Stimulated activated CD4-positive, alpha-beta T cell treated with anti-CD3 and anti-CD28 coated beads, Interleukin-1b, Interleukin-23, amount 100 ng/mL, for 1 hour (primary cell): ENCODE measurements at places on chromosomes 6 and 20.

GRCh38 chr6:89406141-89406540 lies 5.9 kb downstream of the RRAGD start:
- DNase-seq = no peak

- DNase-seq = no peak
These were observed 109.9 kb upstream of the FOXC1 start for GRCh38 chr6:1499777-1500176.

DNA sequence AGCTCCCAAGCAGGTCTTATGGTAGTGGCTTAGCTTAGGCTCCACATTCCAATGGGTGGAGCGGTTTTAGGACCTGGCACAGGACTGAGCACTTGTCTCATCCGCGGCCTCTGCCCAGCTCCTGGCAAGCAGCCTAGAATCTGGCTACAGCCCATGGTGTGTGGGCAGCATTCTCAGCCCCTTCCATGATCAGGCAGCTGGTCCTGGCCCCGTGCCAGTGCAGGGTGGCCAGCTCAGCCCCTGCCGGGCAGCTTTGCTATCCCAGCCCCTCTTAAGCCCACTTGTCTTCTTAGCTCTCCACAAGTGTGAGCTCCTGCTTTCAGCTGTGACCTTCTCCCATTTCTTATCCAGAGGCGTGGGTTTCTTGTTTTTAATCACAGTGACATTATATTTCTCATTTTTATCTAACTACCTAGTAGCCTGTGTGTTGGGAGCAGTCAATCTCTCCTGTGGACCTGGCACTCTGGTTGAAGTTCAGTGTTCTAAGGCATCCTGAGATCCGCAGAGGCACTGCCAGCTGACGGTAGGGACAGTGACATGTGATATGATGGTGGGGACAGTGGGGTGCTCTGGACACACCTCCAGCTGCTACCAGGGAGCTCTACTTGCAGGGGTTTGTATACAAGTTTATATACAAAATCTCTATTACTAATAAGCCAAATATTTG lies 119.9 kb upstream of the PRND start:
- DNase-seq = no peak

GRCh38 chr6:63458480-63459115 lies 113.7 kb upstream of the LOC128125822 start:
- no peak for DNase-seq

GRCh38 chr6:45688180-45688579 lies 310.4 kb upstream of the SUPT3H start:
- no peak for DNase-seq

DNA sequence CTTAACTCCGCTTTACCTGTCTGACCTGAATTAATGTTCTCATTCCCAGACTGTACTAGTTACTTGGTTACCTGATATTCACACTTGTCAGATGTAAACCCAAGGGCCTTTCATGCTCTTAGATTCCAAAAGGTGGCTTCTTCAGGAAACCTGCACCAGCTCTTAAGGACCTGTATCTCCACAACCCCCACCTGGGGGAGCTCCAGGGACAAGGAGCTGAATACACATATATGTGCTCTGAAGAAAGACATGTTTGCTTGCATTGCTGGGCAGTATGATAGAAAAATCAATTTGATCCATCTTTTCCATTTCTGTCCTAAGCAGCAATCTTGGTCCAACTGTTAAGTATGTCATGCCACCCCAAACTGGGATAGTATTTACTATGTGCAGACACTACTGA lies 64.8 kb upstream of the POU3F2 start:
- no peak for DNase-seq

GRCh38 chr20:32761417-32761830 lies 761 bp upstream of the DNMT3B start:
- DNase-seq = no peak

DNA sequence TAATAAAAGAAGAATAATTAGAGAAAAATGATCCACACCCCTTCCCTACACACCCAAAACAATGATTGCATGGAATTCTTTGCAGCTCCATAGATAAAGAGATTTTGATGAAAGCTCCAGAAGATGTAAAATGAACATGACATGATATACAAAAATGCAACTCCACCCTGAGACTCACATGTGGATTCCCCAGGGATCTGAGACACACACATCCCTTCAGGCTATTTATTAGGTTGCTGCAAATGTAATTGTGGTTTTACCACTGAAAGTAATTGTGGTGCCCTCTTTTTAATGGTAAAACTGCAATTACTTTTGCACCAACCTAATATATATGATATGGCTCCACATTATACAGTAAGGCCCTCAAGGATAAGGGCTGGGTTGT lies 40.4 kb upstream of the TBC1D7 start:
- DNase-seq = no peak

- DNase-seq = no peak
These were observed 52.4 kb downstream of the FNDC1 start for GRCh38 chr6:159221486-159222170.

DNA sequence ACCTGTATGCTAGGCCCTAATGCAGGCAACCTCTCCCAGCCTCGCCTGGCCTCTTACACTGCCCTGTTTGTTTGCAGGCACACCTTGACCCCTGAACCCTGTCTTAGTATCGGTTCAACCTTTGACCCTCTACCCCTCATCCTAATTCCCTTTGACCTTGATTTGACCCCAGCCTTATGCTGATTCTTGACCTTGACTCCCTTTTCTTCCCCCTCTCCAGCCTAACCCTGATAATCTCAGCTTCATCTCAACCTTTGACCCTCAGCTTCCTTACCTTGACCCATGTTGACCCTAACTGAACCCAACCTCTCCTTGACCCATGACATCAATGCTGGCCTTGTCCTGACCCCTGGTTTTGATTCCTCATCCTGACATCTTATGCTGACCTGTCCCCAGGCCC lies 33.8 kb downstream of the UQCC2 start:
- DNase-seq = no peak

- DNase-seq = no peak
These were observed 42.5 kb upstream of the ARMC2 start for GRCh38 chr6:108805611-108806167.

GRCh38 chr6:43768506-43768860 lies 1.5 kb upstream of the VEGFA start:
- no peak for DNase-seq

DNA sequence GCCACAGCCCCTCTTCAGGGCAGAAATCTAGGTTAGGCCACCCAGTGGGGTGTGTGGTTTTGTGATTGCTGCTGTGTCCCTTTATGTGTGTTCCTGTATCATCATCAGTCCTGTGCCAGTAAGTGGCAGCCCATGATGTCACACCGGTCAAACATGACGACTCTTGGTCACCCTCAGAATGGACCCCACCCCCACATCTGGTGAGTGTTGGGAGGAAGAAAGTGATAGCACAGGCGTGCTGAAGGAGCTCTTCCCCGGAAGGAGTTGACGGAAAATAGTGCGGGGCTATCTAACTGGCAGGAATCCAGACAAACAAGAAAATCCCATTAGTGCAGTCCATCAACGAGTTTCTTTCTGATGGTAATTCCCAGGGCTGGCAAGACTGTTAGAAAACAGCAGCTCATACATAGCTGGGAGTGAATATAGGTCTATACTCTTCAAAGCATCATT lies 33.4 kb upstream of the IL17A start:
- DNase-seq = no peak

GRCh38 chr6:43052842-43053544 lies 658 bp downstream of the CUL7 start:
- DNase-seq = no peak

DNA sequence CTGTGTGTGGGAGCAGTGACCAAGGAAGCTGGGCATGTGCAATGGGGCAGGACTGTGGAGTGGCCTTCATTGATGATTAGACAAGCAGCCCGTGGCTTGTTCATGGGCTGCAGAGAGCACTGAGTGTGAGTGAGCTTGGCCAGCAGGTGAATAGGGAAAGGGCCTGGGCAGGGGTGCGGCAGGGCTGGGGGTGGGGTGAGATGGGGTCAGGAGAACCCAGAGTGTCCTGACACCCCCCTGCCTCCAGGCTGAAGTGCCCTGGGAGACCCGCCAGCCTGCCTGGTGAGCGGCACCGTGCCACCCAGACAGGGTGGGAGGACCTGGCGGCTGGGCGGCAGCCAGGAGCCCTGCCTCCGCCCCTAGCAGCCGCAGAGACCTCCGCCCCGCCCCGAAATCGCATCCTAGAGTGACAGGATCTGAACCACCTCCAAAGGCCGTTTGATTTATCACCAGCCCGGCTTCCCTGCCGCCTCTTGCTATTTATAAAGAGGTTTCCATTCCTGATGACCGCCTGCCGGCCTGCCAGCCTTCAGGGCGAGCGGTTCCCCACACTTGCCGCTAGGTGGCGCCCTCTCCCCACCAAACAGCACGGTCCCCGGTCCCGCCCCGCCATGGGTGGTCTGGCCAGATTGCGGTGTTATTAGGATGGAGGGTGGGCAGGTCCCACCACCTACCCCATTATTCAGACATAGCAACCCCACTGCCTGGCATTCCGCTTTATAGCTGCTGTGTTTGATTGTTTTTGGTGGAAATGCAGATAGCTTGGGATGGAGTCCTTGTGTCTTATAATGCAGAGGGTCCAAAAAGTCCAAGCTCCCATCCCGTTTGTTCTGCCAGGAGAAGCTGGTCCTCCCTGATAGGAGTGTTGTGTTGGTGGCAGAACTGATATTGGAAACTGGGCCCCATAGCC lies 3.5 kb downstream of the MYLK2 start:
- peak; percentile 38 for DNase-seq

- DNase-seq = no peak
These were observed 1130.1 kb downstream of the HACE1 start for GRCh38 chr6:103729658-103730057.

GRCh38 chr6:33132081-33132524 lies 56.3 kb downstream of the HLA-DPB1 start:
- DNase-seq = no peak

DNA sequence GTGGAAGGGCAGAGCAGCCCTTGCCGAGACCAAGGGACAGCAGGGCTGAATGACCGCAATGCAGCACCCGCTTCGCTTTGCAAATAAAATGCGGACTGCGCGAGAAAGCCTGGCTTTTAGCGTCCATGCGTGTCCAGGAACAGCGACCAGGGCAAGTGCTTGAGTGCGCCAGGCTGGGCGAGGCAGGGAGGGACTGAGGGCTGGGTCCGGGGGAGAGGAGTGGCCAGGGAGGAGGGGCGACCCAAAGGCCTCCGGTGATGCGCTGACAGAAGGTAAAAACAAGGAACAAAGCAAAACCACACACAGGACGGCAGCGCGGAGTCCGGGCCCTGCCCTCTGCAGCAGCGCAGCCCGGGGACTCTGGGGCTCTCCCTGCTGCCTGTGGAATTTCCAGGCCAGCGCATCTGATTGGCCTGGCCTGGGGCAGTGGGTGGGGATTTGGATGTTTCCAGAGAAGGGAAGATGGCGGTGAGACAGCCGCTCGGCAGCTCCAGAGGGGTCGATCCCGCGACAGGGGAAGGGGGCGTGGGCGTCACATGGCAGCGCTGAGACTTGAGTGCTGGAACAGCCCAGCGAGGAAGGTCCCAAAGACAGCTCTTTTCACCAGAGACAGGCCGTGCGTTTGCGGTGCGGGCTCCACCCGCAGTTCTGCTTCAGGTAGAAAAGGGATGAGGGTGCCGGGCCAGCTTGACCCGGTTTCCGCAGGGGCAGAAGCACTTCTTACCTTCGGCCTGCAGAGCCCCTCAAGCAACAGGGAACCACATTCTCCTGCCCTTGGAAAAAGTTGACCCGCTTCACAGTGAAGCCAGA lies 51.8 kb downstream of the SSR1 start:
- no peak for DNase-seq

DNA sequence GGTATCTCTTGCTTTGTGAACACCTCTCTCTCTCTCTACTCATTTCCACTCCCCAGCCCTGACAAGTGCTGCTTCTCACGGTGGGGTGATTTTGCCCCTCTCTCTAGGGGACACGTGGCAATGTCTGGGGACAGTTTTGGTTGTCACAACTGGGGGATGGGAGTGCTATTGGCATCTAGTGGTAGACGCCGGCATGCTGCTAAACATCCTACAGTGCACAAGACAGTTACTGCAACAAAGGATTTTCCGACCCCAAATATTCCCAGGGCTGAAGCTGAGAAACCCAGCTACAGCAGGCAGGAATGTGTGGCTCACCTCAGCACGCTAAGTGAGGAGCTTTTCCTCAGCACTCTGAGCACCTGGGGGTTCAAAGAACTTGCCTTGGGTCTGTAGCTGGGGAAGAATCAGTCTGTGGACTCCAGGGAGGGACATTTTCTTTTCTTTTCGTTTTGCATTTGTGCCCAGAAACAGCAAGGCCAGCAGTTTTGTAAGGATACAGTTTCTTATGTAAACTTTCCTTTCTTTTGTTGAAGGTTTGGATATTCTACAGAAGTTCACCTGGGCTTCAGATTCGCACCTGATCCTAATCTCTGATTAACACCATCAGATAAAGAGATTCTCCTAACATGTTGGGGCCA lies 246.9 kb upstream of the ZFP64 start:
- DNase-seq = no peak

DNA sequence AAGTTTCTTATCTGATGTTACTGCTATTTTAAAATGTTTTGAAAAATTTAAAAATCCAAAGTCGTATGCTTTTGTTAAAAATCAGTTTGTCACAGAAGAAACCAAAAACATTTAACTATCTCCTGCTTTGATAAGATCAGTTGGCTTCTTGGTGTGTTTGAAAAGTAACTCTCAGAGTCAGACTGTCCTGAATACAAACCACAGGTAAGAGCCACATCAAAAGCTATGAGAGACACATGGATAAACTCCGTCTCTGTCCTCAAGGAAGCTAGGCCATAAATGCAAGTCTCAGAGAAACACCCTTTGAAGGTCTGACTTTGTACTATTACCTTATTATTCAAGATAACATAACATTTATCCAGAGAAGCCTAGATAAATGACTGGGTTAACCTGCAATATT lies 7.7 kb downstream of the HBS1L start:
- no peak for DNase-seq

GRCh38 chr6:87045521-87046075 lies 49.3 kb downstream of the CGA start:
- DNase-seq = no peak

DNA sequence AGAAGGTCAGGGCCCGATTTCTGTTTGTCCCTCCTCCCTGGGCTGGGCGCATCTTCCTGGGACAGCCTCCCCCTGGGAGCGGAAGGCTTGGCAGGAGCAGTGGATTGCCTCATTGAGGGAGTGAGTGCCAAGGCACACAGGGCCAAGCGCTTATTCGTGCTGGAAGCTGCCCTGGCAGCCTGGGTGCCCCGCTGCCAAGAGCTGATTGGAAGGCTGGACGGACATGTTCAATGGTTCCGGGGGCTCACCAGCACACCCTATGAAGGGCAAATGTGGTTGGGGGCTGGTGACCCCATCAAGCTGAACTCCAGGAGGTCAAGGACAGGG lies 10.3 kb upstream of the ZNF831 start:
- no peak for DNase-seq

- DNase-seq = no peak
These were observed 2.8 kb downstream of the EYA2 start for GRCh38 chr20:46897328-46897880.

GRCh38 chr20:16533502-16533901 lies 39.7 kb downstream of the KIF16B start:
- no peak for DNase-seq

GRCh38 chr20:51131811-51132210 lies 108.9 kb upstream of the KCNG1 start:
- no peak for DNase-seq

DNA sequence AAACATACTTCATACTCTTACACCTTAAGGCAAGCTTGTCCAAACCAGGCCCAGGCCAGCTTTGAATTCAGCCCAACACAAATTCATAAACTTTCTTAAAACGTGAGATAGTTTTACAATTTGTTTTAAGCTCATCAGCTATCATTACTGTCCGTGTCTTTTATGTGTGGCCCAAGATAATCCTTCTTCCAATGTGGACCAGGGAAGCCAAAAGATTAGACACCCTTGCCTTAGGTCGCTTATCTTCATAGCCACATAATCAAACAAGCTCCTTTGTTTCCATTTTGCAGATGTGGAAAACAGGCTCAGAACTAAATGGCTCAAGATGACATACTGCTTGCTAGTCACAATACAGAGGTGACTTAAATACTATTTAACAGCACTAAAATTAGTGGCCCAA lies 6.0 kb downstream of the SALL4 start:
- DNase-seq = no peak
